ENCODE measurements at places on chromosomes 12 and 14.

DNA sequence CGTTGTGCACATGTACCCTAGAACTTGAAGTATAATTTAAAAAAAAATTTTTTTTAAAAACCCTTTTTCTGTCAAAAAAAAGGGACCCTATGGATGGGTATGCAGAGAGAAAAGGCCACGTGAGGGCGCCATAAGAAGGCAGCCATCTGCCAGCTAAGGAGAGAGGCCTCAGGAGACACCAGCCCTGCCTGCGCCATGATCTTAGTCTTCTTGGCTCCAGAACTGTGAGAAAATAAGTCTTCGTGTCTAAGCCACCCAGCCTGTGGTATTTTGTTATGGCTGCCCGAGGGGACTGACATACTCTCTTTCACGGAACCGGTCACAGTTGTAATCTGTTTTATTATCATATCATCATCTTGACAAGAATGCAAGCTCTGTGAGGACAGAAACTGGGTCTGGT, 174.8 kb downstream of the EFCAB11 start:
- DNase-seq: no peak

GRCh38 chr14:57244106-57244505, 24.6 kb downstream of the EXOC5 start:
- DNase-seq: no peak

- no peak for DNase-seq
These were observed 34.8 kb downstream of the ISCA2 start for GRCh38 chr14:74528406-74528805.

GRCh38 chr14:75461303-75461702, 33.5 kb downstream of the JDP2 start:
- no peak for DNase-seq

- DNase-seq: no peak
These were observed 230.9 kb downstream of the BTG1 start for GRCh38 chr12:91914701-91915100.

- no peak for DNase-seq
These were observed 29.2 kb upstream of the LHX5 start for GRCh38 chr12:113500782-113501311.

GRCh38 chr12:117011988-117012805, 87.0 kb downstream of the TESC start:
- no peak for DNase-seq

DNA sequence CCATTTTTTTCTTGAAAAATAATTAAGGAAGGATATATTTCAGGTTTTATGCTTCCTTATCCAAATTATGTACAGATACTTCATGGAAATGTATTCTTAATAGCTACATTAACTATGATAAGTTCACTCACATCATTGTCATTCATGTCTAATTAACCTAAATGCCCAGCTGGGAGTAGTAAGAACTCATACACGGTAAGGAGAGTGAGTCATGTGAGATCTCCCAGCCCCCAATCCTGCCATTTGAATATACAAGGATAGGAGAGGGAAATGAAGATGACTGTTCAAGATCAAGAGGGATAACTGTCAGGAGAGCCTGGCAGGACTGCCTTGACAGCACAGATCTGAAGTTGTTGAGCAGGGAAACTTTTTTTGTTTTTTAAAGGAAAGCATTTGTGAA, 343.4 kb upstream of the USP15 start:
- no peak for DNase-seq

DNA sequence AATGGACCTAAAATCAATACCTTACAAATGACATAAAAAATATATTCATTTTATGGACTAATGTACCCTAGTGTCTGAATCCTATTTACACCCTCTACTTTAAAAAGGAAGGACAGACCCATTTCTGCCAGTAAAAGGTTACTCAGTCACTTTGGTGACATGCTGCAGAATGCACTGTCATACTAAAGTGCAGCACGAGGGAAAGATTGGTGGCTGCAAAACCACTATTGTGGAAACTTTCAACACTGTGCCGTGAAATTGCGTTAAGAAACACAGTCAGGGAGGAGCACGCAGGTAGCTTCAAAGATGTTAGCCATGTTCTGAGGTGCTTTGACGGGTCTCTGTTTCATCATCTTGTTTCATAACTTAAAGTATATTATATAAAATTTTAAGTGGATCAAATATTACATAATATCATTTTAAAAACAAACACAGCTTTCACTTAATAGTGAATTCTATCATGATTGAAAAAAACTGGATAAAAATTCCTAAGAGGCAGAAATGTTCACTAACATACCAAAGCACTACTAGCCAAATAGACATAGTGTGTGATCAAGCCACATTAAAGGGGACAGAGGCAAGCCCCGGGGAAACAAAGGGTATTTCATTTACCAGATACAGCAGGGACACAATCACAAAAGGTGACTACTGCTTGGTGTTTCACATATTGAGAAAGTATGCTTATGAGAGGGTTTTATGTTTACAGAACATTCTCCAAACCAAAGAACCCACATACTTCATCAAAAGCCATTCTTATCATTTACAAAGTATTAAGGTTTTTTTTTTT, 330.8 kb upstream of the SOX5 start:
- no peak for DNase-seq

DNA sequence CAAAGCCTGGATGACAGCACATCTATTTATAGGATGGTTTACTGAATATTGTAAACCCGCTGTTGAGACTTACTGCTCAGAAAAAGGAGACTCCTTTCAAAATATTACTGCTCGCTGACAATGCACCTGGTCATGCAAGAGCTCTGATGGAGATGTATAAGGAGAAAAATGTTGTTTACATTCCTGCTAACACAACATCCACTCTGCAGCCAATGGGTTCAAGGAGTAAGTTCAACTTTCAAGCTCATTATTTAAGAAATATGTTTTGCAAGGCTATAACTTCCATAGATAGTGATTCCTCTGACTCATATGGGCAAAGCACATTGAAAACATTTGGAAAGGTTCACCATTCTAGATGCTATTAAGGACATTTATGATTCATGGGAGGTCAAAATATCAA, 201.7 kb downstream of the SNAPC1 start:
- DNase-seq: no peak

DNA sequence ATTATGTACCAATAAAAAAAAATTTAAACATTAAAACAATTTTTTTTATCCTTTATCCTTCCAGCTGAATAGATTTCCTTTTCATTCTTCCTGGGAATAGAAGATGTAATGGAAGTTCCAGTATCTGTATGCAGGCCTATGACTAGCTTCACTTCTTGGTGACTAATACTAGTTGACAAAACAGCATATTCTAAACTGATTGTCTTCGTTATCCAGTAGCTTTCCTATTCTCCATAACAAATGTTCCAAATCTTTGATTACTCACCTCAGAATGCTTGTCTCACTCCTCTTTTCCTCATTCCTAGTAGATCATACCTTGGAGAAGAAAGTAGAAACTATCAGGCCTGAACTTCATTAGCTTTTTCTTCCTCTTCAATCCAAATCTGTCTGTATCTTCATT, 70.7 kb downstream of the PLEKHA5 start:
- no peak for DNase-seq

DNA sequence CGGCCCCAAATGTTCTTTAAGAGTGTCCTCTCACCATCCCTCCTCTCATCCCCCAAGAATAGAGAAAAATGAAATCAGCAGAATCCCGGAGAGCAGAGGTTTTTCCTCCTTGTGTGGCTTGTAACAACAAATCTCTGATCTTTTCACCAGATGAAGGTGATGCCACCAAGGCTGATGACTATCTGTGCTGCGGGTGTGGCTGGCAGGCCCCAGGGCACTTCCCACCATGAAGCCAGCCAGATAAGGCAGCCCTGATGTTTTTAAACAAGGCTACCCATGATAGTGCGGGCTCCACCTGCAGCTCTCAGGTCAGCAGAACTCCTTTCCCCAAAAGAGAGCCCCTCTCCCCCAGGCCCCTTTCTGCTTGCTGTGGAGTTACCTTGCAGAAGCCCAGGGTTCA, 58.0 kb upstream of the PARP11 start:
- no peak for DNase-seq

GRCh38 chr14:34275078-34275477, 187.0 kb downstream of the SPTSSA start:
- DNase-seq: no peak

DNA sequence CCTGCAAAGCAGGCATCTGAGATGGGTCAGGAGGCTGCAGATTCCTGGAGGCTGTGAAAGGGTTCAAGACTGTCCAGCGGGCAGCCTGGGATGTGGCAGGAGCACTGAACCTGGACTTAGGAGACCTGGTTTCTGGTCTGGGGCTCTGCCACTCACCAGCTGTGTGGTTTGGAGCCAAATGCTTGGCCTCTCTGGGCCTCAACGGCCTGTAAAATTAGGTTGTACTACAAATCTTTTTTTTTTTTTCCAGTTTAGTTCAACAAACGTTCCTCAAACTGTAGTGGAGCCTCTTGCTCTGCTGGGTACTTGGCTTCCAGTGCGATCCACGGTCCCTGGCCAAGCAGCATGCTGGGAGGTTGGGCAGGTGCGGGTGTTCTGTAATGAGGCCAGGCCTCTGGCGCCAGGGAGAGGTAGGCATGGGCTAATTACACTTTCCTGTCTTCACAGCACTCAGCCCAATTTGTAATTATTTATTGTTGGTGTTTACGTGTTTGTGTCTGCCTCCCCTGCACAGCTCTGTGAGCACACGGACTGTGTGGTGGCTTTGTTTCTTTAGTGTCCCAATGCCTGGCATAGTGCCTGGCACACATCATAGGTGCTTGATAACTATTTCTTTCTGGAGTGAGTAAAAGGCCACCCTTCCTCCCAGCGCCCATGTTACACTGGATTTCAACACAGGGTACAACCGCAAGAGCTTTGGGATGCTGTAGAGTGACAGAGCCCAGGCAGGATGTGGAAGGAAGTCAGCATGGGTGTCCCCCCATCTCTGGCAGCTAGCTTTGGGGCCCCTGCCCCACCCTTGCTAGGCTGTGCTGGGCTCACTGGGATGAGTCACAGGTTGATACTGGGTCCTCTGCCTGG, 5.8 kb upstream of the KRT80 start:
- no peak for DNase-seq

- DNase-seq: peak; percentile 50
These were observed 17.4 kb upstream of the B4GALNT3 start for GRCh38 chr12:442235-442884.

GRCh38 chr12:71240946-71241345, 83.1 kb upstream of the TSPAN8 start:
- no peak for DNase-seq

DNA sequence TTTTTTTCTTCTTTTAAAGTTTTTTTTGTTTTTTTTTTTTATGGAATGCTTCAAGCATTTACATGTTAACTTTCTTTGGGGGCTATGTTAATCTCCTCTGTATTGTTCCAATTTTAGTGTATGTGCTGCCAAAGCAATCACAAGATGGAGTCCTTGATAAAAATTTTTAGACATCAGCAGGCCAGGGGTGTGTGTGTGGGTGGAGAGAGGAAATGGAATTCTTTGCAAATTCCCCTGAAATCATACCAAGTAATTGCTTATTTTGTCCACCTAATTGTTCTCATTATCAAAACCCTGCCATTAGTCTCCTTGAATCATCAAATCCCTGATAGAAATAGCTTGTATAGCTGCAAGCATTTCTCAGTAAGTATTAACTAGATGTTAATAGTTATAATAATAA, 21.7 kb downstream of the RNF212B start:
- DNase-seq: no peak

- DNase-seq: no peak
These were observed 117.2 kb downstream of the RGS6 start for GRCh38 chr14:72049462-72049861.

GRCh38 chr14:89750281-89750755, 204.2 kb downstream of the EFCAB11 start:
- DNase-seq: no peak

DNA sequence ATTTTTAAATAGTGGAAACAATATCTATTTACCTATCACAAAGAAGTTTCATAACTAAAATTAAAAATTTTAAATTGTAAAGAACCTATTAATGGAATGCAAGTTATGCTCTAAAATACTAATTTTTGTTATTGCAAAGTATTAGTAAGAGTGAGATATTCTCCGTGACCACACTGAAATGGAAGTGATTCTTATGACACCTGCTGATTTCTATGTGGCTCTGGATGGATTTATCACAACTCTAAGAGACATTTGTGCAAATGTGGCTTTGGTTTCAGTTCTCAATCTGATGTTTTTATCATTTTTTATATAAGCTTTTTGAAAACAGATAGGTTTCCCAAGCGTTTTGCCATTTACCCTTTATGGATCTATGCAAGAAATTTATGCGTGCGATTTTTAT, 497.8 kb downstream of the NAV3 start:
- DNase-seq: no peak

- DNase-seq: no peak
These were observed 255.7 kb upstream of the TMPO start for GRCh38 chr12:98259693-98260092.

DNA sequence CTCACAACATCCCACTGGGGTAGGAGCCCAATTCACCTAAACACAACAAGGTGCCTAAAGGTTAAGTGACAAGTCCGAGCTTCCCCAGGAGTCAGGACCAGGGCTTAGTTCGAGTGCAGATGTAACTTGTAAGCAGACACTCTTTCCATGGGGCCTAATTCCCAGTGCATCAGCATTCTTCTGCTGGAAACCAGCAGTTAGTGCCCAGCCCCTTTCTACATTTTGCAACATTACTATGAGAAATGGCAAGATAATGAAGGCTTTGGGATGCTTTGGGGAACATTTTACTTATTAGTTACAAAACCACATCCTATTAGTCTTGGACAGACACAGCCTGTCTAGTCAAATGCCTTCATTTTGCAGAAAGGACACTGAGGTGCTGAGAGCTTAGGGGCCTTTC, 179.8 kb downstream of the CALM1 start:
- no peak for DNase-seq

DNA sequence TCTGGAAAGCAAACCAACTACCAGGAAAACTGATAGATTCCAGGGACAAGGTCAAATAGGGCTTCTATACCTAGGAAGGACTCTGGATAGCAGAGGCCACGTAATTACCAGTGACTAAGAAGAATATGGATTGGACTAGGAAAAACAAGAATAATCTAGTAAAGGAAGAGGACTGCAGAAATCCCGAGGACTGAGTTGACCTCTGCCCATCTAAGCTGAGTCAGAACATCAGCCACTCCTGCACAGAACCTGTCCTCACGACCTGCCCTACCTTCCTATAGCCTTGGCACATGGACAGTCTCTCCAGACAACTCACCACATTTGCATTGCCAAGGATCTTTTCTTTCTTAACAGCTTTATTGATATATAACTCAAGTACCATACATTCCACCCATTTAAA, 2.3 kb downstream of the OR6J1 start:
- DNase-seq: no peak

DNA sequence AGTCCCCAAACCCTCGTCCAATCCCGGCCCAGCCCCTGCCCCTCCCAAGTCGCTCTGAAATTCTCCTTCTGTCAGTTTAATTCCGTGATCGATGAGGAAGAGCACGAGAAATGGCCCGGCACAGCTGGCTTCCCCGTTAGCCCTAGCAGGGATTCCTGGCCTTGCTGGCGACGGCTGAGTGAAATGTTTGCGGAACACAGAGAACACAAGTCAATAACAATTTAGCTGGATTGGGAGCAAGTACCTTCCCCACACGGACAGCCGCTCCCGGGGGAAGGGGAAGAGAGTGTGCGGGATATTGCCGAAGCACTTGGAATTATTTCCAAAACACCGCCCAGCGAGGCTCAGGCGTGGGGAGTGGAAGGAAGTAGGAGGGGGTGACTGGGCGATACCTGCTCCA, 134.6 kb downstream of the RBM19 start:
- no peak for DNase-seq

GRCh38 chr12:77166696-77167095, 101.3 kb upstream of the E2F7 start:
- DNase-seq: no peak

Data from activated CD8-positive, alpha-beta memory T cell treated with anti-CD3 and anti-CD28 coated beads, Interleukin-2, amount 50 U/mL, for 4 hours (primary cell).